T-cell (primary cell): ENCODE measurements at places on chromosomes 11 and 22. TPM values are rescaled to one million over a fixed set of nuclear protein-coding genes. Genes with fewer than 3 reads are reported as not detected.

Gene SMC1B
- total RNA-seq, result not detected

Gene SLC22A6
- not detected for total RNA-seq

Gene OR56B1
- 0.78 TPM for total RNA-seq

Gene FOLR3
- total RNA-seq, result not detected

Gene LRRC4C
- not detected for total RNA-seq

Gene OR5A1
- not detected for total RNA-seq

Gene TTC12
- 63.8 TPM for total RNA-seq

Gene HEPN1
- total RNA-seq, result not detected

Gene C11orf52
- total RNA-seq, result not detected

Gene MMP8
- total RNA-seq, result not detected

Gene CABP7
- total RNA-seq, result 0.07 TPM

Gene OR52E8
- not detected for total RNA-seq

Gene MUC6
- not detected for total RNA-seq

Gene POU2AF2
- total RNA-seq, result not detected

Gene RAB39A
- total RNA-seq, result not detected

Gene OR52N4
- 3.8 TPM for total RNA-seq

Gene CCDC116
- 0.16 TPM for total RNA-seq

Gene CBLIF
- not detected for total RNA-seq

Gene SCARF2
- total RNA-seq, result 1.6 TPM

Gene CHRNA10
- 4.0 TPM for total RNA-seq

Gene ROBO4
- not detected for total RNA-seq

Gene OR51B5
- total RNA-seq, result 0.45 TPM

Gene MS4A7
- total RNA-seq, result not detected

Gene SLC1A2
- 0.07 TPM for total RNA-seq

Gene ACR
- total RNA-seq, result not detected

Gene RFPL2
- 1.1 TPM for total RNA-seq

Gene KRTAP5-1
- not detected for total RNA-seq

Gene SHISAL1
- not detected for total RNA-seq

Gene ESAM
- total RNA-seq, result 2.5 TPM

Gene HEPHL1
- total RNA-seq, result not detected

Gene F2
- total RNA-seq, result 0.67 TPM

Gene OR5P2
- not detected for total RNA-seq

Gene PLAAT2
- 0.53 TPM for total RNA-seq

Gene CALCA
- total RNA-seq, result not detected

Gene MYBPC3
- total RNA-seq, result not detected

Gene P2RX3
- not detected for total RNA-seq

Gene KRTAP5-2
- not detected for total RNA-seq

Gene PKNOX2
- not detected for total RNA-seq
